ENCODE measurements at places on chromosomes 11 and 22.
A peak's percentile ranks its signal among the peaks of the same experiment; 100 is the strongest.

DNA sequence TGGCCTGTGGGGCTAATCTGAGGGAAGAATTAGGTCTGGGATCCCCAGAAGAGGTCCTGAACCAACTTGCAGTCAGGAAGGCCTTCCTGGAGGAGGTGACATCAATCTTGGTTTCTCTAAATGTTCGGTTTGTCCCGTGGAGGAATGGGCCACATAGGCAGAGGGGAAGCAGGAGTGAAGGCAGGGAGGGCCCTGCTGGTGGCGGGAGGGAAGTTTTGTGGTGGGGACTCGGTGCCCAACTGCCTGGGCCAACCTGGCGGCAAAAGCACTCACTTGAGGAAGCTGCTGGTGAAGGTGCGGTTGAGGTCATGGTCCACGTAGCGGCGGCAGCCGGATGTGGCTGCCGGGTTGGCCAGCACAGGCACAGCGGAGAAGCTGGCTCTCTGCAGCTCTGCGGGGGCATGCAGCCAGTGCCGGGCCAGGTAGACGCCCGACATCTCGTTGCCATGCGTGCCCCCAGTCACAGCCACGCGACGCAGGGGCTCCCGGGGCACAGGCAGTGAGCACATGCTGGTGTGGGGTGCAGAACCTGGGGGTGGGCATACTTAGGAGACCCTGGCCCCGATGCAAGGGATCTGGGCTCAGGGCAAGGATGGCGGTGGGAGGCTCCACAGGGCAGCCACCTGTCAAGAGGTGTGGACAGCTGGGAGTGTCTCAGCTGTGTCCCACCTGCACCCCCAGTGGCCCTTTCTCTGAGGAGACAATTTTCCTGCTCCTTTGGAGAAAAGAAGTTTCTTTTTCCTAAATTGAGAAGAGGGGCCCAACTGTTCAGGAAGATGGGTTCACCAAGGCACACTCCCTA is 3.8 kb downstream of the ACY3 start:
- no peak for DNase-seq

GRCh38 chr11:99020352-99021225 is at the start of gene CNTN5:
Gene CNTN5, plus strand, starts transcription at chr11:99020949.
- peak; percentile 5 for DNase-seq

DNA sequence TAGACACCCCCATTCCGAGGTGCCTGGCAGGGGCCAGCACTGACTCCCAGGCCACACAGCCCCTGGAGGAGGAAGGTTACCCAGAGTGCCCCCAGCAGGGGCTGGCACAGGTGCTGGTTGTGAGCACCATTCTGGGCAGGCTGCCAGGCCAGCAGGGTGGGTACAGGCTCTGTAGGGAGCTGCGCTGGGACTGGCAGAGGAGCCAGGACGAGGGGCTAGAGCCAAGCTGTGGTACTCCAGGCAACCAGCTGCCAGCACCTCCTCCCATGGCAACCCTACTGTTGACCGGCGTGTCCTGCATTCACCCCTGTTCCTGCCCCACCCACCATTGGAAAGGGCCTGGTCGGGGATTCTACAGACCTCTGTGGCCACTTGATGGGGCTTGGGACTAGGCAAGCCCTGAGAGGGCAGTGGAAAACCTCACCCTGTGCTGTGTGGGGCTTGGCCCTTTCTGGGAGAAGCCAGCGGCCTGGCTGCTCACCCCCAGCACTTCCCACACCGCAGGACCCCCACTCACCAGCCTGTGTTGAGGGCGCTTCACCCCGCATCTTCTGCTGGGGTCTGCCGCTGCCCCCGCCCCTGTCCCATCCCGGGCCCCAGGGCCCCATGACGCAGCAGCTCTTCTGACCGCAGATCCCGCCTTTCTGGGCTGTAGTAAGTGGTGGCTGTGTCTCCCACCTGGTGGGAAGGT is 1.9 kb downstream of the CLDN5 start:
- DNase-seq: no peak

DNA sequence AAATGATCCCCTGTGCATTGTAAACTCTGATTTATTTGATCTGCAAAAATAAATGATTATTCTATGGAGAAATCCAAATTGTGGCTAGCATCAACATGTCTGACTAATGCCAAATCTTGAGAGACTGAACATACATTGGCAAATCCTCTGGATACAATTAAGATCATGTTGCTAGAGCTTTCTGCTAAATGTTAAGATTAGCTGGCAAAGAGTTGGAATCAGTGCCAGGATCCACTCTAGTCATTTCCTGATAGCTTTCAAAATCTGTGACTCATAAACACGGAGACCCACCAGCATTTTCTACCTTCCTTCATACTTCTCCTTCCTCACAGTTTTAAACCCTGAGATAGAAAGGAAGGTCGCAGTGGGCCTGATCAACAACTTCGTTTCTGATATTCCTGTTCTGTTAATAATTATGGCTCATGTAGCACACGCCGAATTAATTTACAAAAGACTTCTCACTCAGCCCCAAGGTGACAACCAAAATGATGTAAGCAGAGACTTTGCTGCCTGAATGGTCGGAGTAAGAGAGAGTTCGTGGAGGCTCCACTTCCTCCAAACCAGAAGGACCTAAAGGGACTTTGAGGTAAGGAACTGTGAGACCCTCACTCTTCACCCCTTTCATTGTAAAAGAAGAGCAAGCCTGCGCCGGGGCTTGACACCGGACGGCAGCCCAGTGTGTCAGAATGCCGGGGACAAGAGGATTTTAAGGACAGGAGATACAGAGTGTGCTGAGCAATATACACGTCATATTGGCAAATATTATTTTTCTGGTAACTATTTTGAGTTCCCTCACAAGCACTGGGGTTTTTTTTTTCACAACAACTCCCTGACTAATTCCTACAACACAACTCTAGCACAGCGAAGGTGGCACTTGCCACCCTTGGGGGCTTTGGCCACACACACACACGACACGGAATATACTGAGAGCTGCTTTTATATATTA is 42.0 kb downstream of the SERPINH1 start:
- DNase-seq: peak; percentile 79

DNA sequence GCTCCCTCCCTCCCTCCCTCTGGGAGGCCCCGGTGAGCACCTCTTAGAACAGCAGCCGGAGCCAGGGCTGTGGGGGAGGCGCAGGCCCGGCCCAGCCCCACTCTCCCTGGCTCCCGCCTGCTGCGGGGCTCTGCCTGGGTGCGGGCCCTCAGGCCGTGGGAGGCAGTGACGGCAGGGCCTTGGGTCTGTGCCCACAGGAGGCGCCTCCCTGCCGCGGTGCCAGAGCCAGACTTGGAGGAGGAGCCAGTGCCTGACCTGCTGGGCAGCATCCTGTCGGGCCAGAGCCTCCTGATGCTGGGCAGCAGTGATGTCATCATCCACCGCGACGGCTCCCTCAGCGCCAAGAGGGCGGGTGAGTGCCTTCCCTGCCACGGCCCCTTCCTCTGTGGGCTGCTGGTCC is 9.5 kb downstream of the IRF7 start:
- DNase-seq: no peak

GRCh38 chr11:72556433-72556832 is 117.8 kb downstream of the PDE2A start:
- no peak for DNase-seq

DNA sequence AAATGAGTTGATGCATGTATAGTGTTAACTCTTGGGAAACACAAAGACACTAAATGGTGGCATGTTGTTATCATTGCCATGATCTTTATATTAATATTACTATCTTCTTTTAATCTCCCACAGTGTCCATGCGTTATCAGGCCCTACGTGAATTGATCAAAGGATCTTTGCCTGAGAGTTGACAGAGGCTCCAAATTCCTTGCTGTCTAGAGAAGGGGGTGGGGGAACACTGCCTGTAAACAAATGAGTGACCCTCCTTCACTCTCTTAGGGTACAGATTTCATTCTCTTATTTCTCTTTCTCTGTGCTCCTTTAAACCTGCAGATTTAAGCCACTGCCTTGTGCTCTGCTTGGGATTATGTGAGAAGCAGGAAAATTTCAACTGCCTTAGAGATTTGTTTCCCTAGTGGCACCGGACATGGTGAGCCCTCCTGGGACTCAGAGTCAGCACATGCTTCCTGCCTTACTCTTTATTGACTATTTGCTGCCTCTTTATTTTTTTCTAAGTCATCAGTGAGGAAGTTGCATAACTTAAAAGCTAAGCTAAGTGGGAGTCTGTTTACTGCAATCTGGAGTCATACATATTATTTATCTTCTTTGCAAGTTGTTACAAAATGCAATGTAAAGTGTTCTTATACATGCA is 122.9 kb downstream of the MAML2 start:
- DNase-seq: peak; percentile 87

GRCh38 chr11:121508449-121508848 is 55.7 kb upstream of the SORL1-AS1 start:
- DNase-seq: no peak

DNA sequence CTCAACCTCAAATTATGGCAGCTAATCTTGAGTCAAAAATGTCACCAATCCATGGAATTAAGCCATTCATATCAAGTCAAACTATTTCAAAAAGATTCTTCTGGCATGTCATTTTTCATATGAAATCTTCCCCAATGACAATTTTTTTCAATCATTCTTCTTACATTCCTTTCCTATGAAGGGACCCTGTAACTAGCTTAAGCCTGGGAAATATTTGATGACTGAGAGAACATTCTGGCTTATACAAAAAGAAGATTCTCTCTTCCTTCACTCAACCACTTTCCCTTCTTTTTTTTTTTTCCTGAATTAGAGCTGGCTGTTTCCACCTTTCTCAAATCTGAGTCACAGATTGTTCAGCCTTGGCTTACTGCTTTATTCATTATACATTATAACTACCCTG is 903.7 kb downstream of the FAM181B start:
- no peak for DNase-seq

DNA sequence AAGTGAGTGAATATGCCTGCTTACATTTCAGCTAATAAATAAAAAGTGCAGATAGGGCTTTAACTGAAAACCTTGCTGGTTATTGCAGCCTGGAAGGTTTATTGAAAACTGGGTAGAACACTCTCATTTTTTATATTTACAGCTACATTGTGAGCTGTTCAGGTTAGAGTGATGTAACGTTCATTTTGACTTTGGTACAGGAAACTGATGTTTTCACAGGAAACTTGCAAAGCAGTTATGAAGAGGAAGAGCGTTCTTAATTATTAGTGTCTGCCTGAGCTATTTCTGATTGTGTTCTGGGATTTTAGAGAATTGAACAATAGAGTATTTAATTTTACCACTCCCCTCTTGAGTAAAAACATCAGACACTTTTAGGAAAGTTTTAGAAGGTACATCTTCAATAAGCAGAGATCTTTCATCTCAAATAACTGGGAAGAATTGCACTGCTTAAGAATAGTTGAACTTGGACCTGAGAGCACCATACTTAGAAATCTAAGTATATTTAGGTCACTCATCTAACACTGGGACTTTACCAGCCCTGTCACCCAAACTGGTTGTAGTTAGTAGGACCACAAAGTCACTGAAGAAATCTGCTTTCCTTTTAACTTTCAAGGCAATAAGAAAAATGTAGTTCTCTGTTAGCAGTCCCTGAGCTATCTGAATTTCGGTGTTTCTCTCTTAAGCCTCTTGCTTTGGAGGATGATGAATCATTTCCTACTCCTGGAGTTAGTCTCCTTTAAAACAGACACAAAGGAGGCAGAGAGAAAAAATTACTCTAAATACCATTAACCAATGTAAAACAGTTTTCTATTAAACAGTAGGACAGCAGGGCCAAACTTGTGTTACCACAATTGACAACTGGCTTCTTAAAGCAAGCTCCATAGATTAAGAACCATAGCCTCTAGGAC is 128.6 kb upstream of the DDI1 start:
- peak; percentile 89 for DNase-seq

GRCh38 chr11:112801025-112801816 is 160.0 kb upstream of the NCAM1 start:
- no peak for DNase-seq

GRCh38 chr11:110432713-110433392 is 3.1 kb downstream of the FDX1 start:
- DNase-seq: no peak

DNA sequence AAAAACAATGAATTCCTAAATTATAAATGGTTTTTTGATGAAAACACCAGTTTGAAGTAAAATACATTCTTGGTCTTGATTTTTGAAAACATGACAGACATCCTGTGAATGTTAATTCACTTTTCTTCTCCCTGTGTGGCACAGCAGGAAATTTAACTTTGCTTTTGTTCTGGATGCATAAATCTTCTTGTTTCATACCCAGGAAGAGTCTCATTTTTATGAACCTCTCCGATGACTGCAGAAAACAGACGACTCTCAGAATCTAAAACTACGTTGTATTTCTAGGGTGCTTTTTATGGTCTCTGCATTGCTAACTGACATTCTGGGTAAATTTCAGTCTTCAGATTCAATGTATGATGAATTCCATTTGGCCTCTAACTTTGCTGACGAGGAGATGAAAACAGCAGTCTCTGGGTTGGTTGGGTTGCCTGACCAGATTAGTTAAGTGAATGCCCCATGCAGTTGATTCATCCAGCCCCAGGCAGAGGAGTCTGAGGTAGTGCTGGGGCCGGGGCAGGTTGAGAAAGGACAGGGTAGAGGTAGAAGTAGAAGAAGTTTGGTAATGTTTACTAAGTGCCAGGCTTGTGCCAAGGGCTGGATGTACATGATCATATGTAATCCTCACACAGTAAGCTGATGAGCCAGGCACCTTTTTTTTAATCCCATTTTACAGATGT is 20.1 kb downstream of the TCP11L1 start:
- no peak for DNase-seq
